ENCODE measurements at places on chromosomes 4 and X.

- no peak for DNase-seq
Measured at GRCh38 chr4:99690990-99691389, 33.4 kb upstream of the C4orf54 start.

DNA sequence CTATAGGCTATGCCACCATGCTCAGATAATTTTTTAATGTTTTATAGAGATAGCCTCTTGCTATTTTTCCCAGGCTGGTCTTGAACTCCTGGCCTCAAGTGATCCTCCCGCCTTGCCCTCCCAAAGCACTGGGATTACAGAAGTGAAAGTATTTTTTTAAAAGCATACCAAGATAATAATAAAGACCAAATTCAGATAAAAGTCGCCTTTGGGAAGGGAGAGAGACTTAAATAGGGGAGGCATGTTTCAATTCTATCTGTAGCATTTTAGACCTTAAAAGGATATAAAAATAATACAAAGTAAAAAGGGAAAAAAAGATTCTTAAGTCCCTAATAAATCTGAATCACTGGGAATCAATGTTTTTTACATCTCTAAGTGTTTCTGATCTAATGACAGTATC, 108.9 kb downstream of the AFAP1 start:
- DNase-seq: no peak

- DNase-seq: no peak
Measured at GRCh38 chrX:96689991-96690390, 5.3 kb downstream of the DIAPH2 start.

DNA sequence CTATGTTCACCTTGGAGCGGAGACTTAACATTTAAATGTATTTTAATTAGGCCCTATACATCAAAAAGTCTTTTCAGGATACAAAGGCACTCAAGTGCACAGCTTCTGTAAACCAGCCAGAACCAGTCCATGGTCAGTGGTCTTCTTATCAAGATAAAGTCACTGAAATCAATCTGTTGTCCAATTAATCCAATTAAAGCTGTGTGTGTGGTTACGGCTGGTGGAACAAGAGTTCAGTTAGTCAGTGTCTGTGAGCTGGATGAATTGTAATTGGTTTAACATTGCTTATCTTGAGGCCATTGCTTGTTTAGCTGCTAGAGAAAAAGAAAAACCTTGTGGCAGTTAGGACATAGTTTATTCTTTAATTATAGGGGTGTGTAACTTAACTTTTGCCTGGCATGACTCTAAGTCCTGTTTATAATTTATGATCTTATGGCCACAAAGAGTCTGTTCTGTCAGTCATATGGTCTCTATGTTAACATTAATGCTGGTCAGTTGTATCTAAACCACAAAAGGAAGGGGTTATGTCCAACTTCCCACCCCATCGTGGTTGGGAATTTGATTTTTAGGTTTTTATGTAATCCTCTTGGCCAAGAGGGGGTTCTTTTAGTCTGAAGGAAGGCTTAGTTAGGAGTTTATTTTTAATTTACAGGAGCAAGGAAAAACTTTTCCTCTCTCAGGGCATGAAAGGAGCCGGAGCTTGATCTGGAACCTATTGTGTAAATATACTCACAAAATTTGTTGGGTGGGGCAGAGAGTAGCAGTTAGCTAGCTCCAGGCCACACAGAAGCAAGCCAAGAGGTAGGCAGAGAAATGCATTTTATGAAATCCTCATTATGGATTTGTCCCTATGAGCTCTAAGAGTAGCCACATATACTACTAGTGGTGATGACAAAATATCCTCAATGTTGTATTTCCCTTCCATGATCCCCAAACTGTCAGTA, 665.7 kb upstream of the ACTRT1 start:
- DNase-seq: no peak
